Activated naive CD8-positive, alpha-beta T cell treated with anti-CD3 and anti-CD28 coated beads, Interleukin-2, amount 50 U/mL, for 24 hours (primary cell): ENCODE measurements at places on chromosomes 4 and X.
A peak's percentile ranks its signal among the peaks of the same experiment; 100 is the strongest.

GRCh38 chrX:130118441-130119311, 8.4 kb upstream of the ELF4 start:
- no peak for DNase-seq

GRCh38 chr4:59920416-59920815, 1279.7 kb upstream of the ADGRL3 start:
- DNase-seq = no peak

- DNase-seq = no peak
These were observed 319.7 kb downstream of the NKX6-1 start for GRCh38 chr4:84179409-84179808.

- DNase-seq = no peak
These were observed 13.4 kb downstream of the RBMX2 start for GRCh38 chrX:130415201-130415600.

DNA sequence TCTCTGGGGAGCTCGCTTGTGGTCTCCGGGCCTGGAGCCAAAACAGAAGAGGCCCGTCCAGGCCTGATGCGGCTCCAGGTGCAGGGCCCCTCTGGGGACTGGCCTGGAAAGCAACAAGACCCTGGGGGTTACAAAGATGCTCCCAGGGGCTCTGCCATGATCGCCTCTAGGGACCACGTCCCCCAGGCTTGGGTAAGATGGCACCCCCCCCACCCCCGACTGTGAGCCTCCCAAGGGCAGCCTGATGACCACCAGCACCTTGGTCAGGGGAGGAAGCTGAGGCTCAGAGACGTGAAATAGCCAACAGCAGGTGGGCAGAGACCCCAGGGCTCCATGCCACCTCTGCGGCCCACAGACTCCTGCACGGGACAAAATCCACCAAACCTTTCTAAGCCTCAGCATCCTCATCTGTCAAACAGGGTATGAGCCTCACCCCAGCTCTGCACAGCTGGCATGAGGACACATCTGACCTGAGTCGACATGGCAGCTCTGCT, 25.4 kb downstream of the C4orf50 start:
- no peak for DNase-seq

DNA sequence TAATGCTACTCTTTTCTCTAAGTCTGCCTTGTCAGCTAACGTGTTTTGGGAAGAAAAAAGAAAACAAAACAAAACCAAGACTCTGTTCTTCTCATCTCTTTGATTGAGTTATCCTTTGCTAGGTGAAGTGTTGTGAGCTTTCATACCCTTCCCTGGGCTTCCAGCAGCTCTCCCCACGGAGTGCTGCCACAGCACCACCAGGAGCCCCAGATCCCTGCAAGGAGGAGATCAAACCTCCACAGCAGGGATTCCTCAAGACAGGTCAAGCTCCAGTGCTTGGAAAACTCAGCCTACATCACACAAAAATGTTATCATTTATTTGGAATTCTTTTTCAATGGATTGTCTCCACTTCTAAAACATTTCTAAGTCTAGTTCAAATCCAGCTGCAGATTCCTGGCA, 1981.9 kb upstream of the TENM3 start:
- DNase-seq = no peak

DNA sequence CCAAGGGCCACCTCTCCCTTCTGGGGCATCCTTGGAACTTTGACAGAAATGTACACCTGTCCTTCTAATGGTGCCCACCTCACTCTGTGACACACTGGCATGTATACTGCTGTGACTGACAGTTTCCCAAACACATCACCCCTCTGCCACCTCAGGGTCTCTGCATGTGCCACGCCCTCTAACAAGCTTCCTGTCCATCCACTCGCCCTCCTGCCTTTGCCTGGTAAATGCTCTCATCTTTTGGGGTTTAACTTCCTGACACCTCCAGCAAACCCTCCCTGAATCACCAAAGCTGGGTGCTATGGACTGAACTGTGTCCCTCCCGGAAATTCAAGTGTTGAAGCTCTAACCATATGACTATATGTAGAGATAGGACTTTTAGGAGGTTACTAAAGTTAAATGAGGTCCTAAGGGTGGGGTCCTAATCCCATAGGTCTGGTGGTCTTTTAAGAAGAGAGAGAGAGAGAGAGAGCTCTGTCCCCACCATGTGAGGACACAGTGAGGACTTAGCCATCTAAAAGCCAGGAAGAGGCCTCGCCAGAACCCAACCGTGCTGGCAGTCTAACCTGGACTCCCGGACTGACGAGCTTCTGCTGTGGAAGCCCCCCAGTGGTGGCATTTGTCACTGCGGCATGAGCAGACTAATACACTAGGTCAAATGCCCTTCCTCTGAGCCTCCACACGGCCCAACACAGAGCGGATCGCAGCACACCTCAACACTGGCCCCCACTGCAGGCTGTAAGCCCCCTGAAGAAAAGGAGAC, 95.6 kb downstream of the AFAP1 start:
- peak; percentile 80 for DNase-seq

- no peak for DNase-seq
These were observed 53.9 kb upstream of the MMAA start for GRCh38 chr4:145565328-145565727.

DNA sequence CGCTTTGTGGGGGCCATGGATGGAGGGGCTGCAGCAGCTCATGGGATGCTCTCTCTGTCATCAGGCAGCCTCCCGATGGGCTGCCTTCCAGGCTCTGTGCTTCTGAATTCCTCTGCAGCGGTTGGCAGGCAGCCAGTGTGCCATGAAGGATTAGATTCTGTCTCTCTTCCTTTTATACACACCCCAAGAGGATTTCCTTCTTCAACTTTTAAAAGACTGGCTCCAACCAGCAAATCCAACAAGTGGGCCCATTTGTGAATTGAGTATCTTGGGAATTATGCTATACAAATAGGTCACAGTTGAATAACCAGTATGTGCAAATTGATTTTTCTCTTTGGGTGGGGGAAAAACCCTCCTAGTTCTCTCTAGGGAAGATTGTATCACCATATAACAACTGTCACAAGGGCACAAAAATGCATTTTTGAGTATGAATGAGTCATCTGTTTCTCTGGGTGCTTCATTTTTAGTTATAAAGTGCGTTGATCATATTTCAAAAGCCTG, 96.8 kb upstream of the FAT1 start:
- no peak for DNase-seq

- DNase-seq = no peak
These were observed 18.6 kb upstream of the SETD7 start for GRCh38 chr4:139574641-139575040.

- DNase-seq = no peak
These were observed 12.8 kb upstream of the RENBP start for GRCh38 chrX:153957224-153957623.

DNA sequence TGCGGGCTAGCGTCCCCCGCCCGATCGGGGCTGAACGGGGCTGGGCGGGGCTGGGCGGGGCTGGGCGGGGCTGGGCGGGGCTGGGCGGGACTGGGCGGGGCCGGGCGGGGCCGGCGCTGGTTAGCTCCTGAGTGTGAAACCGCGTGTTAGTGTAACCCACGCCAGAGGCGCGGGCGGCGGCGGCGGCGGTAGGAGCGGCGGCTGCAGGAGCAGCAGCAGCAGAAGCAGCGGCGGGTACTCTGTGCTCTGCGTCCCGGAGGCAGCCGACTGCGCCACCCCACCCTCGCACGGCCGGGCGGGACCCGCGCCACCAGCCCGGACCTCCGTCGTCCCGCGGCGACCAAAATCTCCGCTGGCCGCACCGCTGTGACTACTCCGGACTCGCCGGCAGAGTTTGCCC, 128.1 kb downstream of the LAS1L start:
- DNase-seq = peak; percentile 31

GRCh38 chr4:48710446-48711209, 69.5 kb downstream of the FRYL start:
- DNase-seq = no peak

DNA sequence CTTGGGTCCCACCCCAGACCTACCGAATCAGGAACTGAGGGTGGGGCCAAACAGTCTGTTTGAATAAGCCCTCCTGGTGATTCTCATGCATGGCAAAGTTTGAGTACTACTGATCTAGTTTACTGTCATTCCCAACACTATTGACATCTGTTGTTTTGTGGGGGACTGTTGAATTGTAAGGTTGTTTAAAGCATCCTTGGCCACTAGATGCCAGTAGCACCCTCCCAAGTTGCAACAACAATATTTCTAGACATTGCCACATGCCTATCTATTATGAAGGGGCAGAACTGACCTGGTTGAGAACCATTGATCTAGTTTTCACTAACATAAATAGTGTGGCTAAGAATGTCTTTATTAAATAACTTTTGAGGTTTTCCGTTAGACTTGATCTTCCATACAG, 15.1 kb downstream of the TAF9B start:
- DNase-seq = no peak
